ENCODE measurements at places on chromosomes 6 and 20.

- DNase-seq: no peak
Observed at GRCh38 chr6:66865771-66866170, 1158.7 kb upstream of the EYS start.

- no peak for DNase-seq
Observed at GRCh38 chr6:156166093-156166492, 611.1 kb upstream of the ARID1B start.

- DNase-seq: no peak
Observed at GRCh38 chr6:28211840-28212509, 13.1 kb upstream of the ZSCAN9 start.

GRCh38 chr6:166119116-166119911, 48.3 kb downstream of the TBXT start:
- no peak for DNase-seq

DNA sequence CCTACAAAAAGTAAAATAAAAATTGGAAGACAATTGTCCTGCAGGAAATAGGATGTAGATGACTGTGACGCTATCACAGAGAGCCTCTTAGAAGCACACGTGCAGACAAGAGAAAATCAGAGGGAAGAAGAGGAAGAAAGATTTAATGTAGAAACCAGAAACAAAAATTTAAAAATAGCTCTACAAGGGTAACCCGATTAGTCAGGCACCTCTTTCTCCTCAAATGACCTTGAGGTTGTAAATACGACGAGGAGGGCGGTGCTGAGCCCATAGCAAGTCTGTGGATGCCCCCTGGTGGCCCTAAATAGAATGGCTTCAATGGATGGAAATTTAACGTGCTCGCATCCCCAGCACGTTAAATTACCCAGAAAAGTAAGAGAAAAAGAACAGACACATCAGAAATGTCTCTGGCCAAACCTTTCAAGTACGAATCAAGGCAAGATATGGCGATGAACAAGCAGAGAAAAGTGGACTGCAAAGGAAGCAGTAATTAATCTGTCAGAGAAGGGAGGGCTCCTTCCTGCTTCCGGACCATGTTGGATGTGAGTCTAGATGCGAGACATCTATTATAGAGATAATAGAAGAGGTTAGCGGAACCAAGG, 4.2 kb upstream of the PRPH2 start:
- peak; percentile 38 for DNase-seq
